ENCODE measurements at places on chromosomes 6 and 20.

- no peak for DNase-seq
Measured at GRCh38 chr20:60294632-60295031, 336.4 kb downstream of the CDH26 start.

- DNase-seq: no peak
Measured at GRCh38 chr20:24405810-24406209, 63.6 kb upstream of the SYNDIG1 start.

- DNase-seq: no peak
Measured at GRCh38 chr6:10553871-10554270, 32.7 kb downstream of the GCNT2 start.

- no peak for DNase-seq
Measured at GRCh38 chr6:4017834-4018170, 61.1 kb downstream of the FAM217A start.

DNA sequence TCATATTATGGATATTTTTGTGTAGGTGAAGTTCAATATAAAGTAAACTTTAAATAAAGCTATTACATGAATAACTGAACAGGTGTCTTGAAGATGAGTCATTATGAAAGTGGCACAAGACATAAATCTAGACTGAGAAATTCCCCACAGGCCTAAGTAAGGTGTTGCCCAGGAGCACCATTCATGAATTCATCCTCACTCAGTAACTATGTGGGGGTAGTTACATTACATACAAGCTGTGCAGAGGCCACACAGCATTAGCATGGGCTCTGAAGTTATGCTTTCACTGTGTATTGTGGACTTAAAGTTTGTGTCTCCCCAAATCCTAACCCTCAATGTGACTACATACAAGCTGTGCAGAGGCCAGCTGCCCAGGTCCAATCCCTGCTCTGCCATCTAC lies 65.9 kb downstream of the BCAS1 start:
- peak; percentile 33 for DNase-seq

DNA sequence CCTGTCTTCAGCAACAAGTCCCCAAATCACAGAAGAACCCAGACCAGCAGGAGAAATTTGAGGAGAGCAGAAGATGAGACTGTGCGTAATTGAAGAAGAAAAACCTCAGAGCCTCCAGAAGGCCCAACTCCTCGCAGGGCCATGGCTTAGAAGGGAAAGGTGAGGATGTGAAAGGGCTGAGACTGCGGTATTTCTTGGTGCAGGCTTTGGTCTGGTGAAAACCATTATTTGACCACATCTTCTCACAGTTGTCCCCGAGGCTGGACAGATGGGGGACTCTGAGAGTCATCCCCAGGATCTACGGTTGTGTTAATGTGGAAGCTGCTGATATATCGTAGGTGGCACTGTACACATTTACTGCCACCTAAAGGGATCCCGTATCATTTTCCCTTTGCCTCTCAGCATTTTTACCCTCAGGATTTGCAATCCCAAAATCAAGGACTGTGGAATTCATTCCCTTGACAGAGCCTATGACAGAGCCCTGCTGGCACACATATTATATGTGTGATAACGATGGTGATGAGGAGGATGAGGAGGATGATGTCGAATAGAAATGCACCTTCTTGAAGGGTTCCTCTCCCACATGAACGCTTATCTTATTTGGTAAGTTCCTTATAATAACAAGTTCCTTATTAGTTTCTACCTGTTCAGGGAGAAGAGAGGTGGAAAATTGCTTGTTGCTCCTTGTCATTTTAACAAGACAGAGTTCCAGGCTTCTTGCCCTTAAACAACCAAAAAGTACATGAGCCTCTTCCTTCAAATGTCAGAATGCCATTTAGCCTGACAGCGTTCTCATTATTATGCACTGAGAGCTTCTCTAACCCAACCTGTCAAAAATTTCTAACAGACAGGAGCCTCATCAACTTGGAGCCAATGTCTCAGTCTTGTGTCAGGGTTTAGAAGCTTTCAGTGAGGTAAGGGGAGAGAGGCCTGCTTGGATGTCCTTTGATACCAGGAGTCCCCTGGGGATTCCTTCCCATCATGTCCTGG lies 135.8 kb downstream of the PXDC1 start:
- no peak for DNase-seq

DNA sequence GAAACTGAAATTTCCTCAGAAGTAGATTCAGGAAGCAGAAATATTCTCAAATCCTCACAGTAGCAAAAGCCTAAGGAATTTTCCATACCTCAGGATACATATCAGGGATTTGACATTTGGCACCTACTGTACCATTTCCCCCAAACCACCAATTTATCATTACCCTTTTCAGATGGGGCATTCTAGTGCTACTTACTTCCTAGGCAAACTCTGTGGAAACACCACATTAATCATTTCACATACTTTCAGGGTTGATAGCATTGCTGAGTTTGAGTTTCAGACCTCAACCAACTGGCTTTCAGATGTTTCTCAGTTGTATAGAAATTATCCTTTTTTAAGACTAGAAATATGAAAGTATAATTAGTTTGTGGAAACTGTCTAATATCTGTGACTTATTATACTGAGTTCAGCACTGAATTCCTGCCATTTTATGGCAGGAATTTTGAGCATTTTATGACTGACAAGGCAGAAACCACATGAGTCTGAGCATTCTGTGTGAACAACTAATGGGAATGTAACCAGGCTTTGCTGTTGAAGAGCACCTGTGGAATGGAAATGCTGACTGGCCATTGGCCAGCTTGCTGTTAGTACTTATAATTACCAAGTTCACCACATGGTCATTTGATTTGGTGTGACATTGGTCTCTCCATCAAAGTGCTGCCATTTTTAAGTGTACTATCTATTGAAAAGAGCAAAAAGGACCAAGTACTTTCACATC lies 35.1 kb upstream of the IRAK1BP1 start:
- peak; percentile 19 for DNase-seq

DNA sequence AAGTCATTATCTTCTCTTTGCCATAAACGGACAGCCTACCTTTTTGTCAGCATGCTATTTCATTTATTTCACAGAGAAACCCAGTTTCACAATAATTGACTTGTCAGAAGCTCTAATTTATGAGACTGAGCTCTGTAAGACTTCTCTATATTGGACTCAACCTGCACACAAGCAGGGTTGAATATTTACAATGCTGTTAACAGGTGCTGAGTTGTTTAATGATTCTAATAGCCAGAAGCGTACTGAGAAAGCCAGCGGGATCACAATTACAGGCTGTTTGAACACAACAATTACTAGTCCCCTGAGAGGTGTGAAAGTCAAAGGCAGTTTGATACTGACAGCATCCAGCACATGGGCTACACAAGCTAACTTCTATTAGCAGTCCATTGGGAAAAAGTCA lies 128.2 kb upstream of the SIM1 start:
- DNase-seq: no peak

- peak; percentile 34 for DNase-seq
Measured at GRCh38 chr6:37695857-37696219, 1.8 kb downstream of the MDGA1 start.

- no peak for DNase-seq
Measured at GRCh38 chr20:1155342-1155741, 29.4 kb downstream of the TMEM74B start.

GRCh38 chr20:52975029-52975732 lies 3.0 kb downstream of the TSHZ2 start:
- no peak for DNase-seq

- DNase-seq: no peak
Measured at GRCh38 chr6:7159790-7160525, 52.2 kb downstream of the RREB1 start.

DNA sequence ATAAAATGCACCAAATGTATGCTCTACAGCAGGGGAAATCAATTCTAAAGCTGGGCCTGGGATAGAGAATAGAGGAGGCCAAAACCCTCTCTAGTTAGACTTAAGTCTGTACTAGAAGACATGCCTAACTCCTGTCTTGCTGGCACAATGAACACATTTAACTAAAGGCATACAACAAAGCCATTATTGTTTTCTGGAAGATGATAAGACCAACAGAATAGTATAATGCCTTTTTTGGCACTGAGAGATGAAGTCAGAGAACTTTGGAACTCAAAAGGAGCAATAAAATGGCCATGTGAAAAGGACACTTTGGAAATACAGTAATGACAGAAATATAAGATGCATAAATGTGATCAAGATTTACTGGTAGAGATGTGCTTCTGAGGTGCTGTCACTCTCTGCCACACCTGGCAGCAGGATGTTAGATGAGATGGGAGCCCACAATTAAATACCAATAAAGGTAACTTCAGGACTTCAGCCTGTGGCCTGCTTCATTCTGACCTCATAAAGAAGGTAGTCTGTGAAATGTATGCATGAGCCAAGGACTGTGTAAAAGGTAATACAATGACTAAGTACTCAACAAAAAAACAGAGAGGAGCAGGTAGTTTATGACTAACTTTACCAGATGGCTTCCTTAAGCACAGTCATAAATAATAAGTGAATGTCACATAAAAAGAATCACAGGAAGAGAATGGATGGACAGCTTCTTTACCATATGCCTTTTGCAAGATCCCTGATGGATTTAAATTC lies 333.4 kb downstream of the BCKDHB start:
- DNase-seq: peak; percentile 56

DNA sequence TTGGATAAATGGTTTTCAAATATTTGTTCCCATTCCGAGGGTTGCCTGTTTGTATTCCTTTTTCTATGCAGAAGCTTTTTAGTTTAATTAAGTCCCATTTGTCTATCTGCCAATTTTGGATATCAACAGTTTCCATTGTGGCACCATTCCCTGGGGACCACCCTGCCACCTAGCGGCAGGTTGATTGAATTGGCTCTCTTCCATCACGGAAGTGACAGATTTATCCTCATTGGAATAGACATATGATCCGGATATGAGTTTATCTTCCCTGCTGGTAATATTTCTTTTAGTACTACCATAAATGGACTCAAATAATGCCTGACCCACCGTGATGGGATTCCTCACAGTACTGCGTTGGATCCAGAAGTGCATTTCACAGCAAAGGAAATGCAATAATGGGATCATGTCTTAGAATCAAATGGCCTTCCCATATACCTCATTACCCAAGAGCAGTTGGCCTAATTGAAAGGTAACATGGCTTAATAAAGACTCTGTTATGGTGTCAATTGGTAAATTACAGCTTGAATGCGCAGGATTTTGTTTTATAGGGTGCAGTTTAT lies 327.0 kb downstream of the BMP2 start:
- DNase-seq: peak; percentile 73

DNA sequence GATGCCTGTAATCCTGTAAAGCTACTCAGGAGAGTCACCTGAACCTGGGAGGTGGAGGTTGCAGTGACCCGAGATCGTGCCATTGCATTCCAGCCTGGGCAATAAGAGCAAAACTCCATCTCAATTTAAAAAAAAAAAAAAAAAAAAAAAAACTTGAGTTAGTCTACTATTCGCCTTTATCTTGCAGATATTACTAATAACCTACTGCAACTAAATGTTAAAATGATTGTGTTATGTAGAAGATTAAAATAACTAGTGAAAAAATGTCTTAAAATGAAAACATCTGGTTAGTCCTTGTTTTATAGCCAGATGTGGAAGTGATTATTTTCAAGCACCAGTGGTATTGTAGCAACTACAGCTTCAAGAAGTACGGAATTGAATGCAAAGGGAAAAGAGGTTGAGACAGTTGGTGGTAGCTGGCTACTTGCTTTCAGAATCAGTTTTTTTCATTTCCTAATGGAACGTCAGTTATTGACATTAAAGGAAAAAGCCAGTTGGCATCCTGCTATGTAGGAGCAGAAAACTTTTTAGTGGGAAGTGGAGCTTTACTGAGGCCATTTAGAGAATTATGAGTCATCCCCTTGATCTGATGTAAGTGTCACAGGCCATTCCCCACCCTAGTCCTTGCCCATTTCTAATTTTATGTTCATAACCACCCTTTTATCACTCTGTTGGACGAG lies 43.8 kb upstream of the DYNLRB1 start:
- peak; percentile 27 for DNase-seq

DNA sequence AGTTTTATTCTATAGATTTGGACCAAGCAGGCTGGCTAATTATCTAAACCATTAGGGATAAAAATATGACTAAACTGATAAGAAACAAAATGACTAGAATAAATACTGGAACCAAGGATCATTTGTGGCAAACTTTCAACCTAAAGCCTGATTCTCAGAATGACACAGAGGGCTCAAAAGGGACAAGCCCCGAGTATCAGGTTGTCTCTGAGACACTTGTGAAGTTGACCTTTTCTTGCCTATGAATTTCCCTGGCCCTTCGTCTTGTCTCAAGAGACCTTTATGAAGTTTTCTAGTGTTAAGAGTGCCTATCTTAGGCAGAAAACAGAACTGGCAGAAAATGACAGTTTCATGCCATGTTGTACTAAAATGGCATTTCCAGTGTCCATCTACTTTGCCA lies 68.3 kb downstream of the IMPG1 start:
- DNase-seq: no peak

GRCh38 chr6:69138148-69138547 lies 503.1 kb downstream of the ADGRB3 start:
- DNase-seq: peak; percentile 88

GRCh38 chr6:161035981-161036263 lies 44.4 kb downstream of the MAP3K4 start:
- DNase-seq: no peak

- no peak for DNase-seq
Measured at GRCh38 chr6:88301256-88301655, 135.1 kb upstream of the CNR1 start.

GRCh38 chr6:144362042-144363018 lies 77.2 kb downstream of the UTRN start:
- no peak for DNase-seq

GRCh38 chr6:140130074-140130473 lies 755.6 kb upstream of the CITED2 start:
- no peak for DNase-seq

DNA sequence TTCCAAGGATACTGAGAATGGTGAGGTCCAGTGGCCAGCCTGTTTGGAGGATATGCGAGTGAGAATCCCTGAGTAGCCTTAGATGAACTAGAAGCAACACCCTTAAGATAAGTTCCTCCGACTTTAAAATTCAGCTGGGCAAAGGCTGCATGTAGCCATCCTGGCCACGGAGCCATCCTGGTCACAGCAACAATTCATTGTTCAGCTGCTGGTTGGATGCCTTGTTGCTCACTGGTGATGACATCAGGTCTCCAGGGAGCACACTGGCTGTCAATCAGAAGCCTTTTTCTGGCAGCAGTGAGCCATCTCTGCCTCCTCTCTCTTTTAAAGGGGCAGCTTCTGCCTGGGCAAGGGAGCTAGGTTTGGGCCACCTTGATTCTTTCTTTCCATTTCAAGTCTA lies 22.4 kb upstream of the RIMS4 start:
- DNase-seq: peak; percentile 50

- DNase-seq: peak; percentile 89
Measured at GRCh38 chr20:47576516-47577033, 74.9 kb downstream of the NCOA3 start.

Data from kidney tubule cell (primary cell).